ENCODE measurements at places on chromosomes 12 and 14. TPM values are rescaled to one million over a fixed set of nuclear protein-coding genes. Genes with fewer than 3 reads are reported as not detected.

Gene ENDOU
- 0.39 TPM for total RNA-seq

Gene ACOT4
- total RNA-seq: 4.9 TPM

Gene SGPP1
- 20.6 TPM for total RNA-seq

DNA sequence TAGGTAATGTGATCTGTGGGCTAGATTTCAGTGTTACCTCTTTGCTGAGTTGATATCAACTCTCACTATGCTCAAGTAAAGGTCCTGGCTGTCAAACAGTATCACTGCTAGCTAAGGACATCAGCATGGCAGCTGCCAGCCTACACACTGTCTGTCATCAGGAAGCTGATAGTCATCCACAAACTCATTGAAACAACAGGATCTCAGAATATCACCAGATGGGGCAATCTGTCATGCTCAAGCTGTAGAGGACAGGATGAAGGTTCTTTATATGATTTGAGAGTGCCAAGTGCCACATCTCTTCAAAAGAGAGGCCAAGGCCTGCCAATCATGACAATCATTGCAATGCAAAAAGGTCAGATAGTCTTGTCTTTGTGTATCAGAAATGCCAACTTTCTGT lies 811.5 kb upstream of the SEL1L start:
- H3K27me3 ChIP-seq: no peaks in the 10 kb centered on the region
- H3K36me3 ChIP-seq: no peaks in the 10 kb centered on the region
- H3K4me3 ChIP-seq: no peak overlapping the region
- no peak for DNase-seq
- no peak overlapping the region for H3K27ac ChIP-seq
- no peaks in the 10 kb centered on the region for H3K4me1 ChIP-seq

- H3K36me3 ChIP-seq: no peaks in the 10 kb centered on the region
- H3K4me3 ChIP-seq: no peak overlapping the region
- H3K4me1 ChIP-seq: peaks cover 57% of the 10 kb centered on the region
- no peaks in the 10 kb centered on the region for H3K27me3 ChIP-seq
- peak; percentile 77 for DNase-seq
- H3K27ac ChIP-seq: no peak overlapping the region
Measured at GRCh38 chr12:122942637-122943036, 23.6 kb downstream of the ABCB9 start.

DNA sequence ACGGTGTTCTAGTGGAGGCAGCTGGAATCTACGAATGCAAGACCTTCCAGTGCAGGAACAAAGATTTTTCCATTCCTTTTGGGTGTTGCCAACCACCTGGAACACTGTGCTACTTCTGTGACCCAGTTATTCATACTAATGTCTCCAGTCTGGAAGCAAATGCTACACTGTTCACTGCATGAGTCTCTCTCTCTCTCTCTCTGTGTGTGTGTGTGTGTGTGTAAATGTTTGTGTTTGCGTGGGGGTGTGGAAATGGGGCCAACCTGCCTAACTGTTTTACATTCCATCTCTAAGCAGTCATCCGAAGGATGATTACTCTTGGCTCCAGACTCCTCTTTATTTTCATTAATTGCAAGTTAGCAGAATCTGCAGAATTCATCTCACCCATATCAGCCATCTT lies 29.9 kb upstream of the YBX3 start:
- H3K4me3 ChIP-seq: no peak overlapping the region
- H3K4me1 ChIP-seq: no peaks in the 10 kb centered on the region
- H3K27ac ChIP-seq: no peak overlapping the region
- H3K27me3 ChIP-seq: no peaks in the 10 kb centered on the region

GRCh38 chr14:97709552-97709951 lies 912.4 kb downstream of the VRK1 start:
- H3K36me3 ChIP-seq: no peaks in the 10 kb centered on the region
- no peak overlapping the region for H3K4me3 ChIP-seq
- H3K27ac ChIP-seq: no peak overlapping the region
- DNase-seq: no peak

DNA sequence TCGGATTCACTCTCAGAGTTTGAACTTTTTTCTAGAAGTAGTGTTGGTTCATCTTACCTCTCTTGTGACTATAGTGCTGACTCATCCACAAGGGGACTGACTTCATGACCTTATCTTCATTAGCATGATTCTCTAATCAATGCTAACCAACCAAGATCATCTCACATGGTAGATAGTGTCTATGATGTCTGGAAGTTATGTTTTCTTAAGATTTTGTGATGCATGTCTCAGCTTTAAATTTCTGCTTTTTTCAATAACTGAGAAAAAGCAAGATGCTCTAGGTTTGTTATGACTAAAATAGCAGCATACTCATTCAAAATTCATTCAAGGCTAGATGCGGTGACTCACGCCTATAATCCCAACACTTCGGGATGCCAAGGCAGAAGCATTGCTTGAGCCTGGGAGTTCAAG lies 12.3 kb upstream of the SLC35E3 start:
- peaks cover 56% of the 10 kb centered on the region for H3K36me3 ChIP-seq
- no peak overlapping the region for H3K4me3 ChIP-seq
- DNase-seq: no peak
- no peaks in the 10 kb centered on the region for H3K27me3 ChIP-seq
- no peak overlapping the region for H3K27ac ChIP-seq
- H3K4me1 ChIP-seq: no peaks in the 10 kb centered on the region

- H3K27ac ChIP-seq: no peak overlapping the region
- peaks cover 30% of the 10 kb centered on the region for H3K27me3 ChIP-seq
- H3K4me1 ChIP-seq: no peaks in the 10 kb centered on the region
- no peak overlapping the region for H3K4me3 ChIP-seq
- no peaks in the 10 kb centered on the region for H3K36me3 ChIP-seq
Measured at GRCh38 chr14:89108608-89109007, 284.2 kb downstream of the TTC8 start.

- DNase-seq: no peak
- peaks cover 49% of the 10 kb centered on the region for H3K27me3 ChIP-seq
- no peaks in the 10 kb centered on the region for H3K36me3 ChIP-seq
- H3K27ac ChIP-seq: no peak overlapping the region
Measured at GRCh38 chr14:57962325-57963035, 96.6 kb upstream of the SLC35F4 start.

Gene GPR162
- 2.4 TPM for total RNA-seq

- no peaks in the 10 kb centered on the region for H3K36me3 ChIP-seq
- H3K27me3 ChIP-seq: no peaks in the 10 kb centered on the region
- DNase-seq: no peak
- H3K4me1 ChIP-seq: 0 out of 2 replicates have a peak, but pooled peaks cover 8% of the 10 kb centered on the region
- peak overlapping the region; percentile 88 for H3K4me3 ChIP-seq
Measured at GRCh38 chr14:50829489-50830043, 1.4 kb downstream of the NIN start.

- DNase-seq: no peak
- H3K27ac ChIP-seq: no peak overlapping the region
- no peak overlapping the region for H3K4me3 ChIP-seq
- H3K4me1 ChIP-seq: no peaks in the 10 kb centered on the region
- no peaks in the 10 kb centered on the region for H3K27me3 ChIP-seq
- H3K36me3 ChIP-seq: no peaks in the 10 kb centered on the region
Measured at GRCh38 chr12:126537961-126538530, 1472.8 kb downstream of the AACS start.

Gene TBPL2
- not detected for total RNA-seq

GRCh38 chr14:92619671-92620456 lies 106.3 kb downstream of the RIN3 start:
- no peak overlapping the region for H3K4me3 ChIP-seq
- H3K36me3 ChIP-seq: peaks cover 38% of the 10 kb centered on the region
- DNase-seq: no peak

- no peak overlapping the region for H3K27ac ChIP-seq
- H3K27me3 ChIP-seq: no peaks in the 10 kb centered on the region
- no peak overlapping the region for H3K4me3 ChIP-seq
- no peaks in the 10 kb centered on the region for H3K36me3 ChIP-seq
- no peak for DNase-seq
- peaks cover 18% of the 10 kb centered on the region for H3K4me1 ChIP-seq
Measured at GRCh38 chr14:61887628-61888027, 125.4 kb downstream of the SNAPC1 start.

- H3K4me1 ChIP-seq: peaks cover 6% of the 10 kb centered on the region
- H3K36me3 ChIP-seq: no peaks in the 10 kb centered on the region
- no peak overlapping the region for H3K4me3 ChIP-seq
- H3K27me3 ChIP-seq: no peaks in the 10 kb centered on the region
- DNase-seq: peak; percentile 55
- no peak overlapping the region for H3K27ac ChIP-seq
Measured at GRCh38 chr12:76470028-76470939, 89.3 kb downstream of the OSBPL8 start.

Gene TAS2R42
- not detected for total RNA-seq

Gene OR4K17
- total RNA-seq: not detected

- no peaks in the 10 kb centered on the region for H3K36me3 ChIP-seq
- no peak overlapping the region for H3K4me3 ChIP-seq
- H3K27me3 ChIP-seq: no peaks in the 10 kb centered on the region
- no peaks in the 10 kb centered on the region for H3K4me1 ChIP-seq
- DNase-seq: no peak
- no peak overlapping the region for H3K27ac ChIP-seq
Measured at GRCh38 chr12:1581973-1582708, 12.2 kb downstream of the FBXL14 start.

Gene VEZT
- total RNA-seq: 46.8 TPM

DNA sequence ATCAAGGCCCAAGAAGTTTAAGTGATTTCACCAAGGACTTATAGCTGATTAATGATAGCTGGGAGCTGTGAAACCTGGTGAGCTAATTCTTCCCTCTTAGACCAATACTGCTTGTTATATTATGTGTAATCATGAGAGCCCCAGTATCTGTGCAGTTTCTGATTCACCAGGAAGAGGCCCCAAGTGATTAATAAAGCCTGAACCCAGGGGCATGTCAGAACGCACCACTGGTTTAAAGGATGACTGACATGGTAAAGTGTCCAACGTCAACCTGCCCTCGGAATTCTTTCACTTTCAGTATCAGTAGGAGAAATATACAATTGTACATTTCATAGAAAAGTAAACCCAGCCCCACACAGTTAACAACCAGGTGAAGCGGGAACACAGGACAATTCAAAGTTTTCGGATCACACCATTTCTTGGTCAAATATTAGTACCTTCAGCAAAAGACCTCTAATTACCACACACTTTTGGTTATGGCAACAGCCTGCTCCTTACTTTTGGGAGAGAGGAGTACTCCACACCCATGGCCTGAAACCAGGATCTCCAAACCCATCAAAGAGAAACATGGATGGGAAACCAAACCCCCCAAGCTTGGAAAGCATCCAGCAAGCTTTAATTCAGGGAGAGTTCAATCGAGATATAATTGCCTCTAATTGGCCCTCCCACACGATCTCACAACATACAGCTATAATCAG lies 28.5 kb downstream of the TMCC3 start:
- H3K4me1 ChIP-seq: peaks cover 57% of the 10 kb centered on the region
- H3K27me3 ChIP-seq: no peaks in the 10 kb centered on the region
- no peaks in the 10 kb centered on the region for H3K36me3 ChIP-seq
- peak overlapping the region; percentile 51 for H3K4me3 ChIP-seq
